ENCODE measurements at places on chromosomes 1 and 21.
A peak's percentile ranks its signal among the peaks of the same experiment; 100 is the strongest.

DNA sequence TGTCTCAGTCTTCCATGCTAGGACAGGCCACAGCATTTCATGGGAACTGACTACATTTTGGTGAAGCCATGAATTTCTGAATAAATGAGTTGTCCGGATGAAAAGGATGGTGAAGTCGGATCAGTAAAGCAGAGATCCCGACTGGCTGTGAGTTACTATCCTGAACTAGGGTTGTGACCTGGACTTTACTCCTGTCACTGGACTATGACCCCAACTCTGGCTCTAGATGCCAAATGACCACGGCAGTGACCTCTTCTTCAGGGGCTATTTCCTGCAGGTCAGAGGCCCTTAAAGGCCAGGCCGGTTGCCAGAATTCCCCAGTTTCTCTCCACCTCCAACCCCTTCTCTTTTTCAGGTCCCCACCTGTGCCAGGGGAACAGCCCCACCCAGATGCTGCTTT lies 1.7 kb upstream of the NECTIN4 start:
- no peak for DNase-seq

- no peak for DNase-seq
These were observed 37.2 kb downstream of the ETNK2 start for GRCh38 chr1:204114606-204115005.

DNA sequence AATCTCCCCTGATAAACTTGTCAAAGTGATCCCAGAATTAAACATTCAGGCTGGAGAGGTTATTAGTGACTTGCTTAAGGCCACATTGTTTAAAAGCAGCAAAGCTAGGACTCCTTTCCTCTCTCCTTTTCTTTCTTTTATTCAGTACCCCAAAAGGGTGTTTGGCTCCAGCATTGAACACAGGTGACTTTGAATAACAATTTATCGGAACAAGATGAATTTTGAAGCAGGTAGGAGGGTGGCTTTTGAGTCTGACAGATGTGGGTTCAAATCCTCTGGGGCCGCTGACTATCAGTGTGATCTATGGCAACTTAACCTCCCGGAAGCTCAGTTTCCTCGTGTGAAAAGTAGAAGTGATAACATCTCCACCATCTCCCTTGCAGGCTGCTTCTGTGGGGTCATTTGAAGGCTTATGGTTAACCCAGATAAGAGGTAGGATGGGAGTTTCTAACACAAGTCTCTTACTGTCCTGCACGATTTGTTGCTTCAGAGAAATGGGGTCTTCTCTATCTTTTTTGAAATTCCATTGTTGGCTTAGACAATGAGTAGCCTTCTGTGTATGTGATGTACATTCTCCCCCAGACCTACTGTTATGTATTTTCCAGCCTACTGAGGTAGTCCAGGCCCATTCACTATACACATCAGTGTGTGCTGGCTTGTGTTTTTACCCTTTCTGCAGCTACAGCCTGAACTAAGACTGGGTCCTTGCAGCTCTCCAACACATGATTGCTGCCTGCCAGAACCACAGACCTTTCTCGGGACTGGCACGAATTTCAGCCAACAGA lies 29.0 kb downstream of the JUN start:
- peak; percentile 87 for DNase-seq

DNA sequence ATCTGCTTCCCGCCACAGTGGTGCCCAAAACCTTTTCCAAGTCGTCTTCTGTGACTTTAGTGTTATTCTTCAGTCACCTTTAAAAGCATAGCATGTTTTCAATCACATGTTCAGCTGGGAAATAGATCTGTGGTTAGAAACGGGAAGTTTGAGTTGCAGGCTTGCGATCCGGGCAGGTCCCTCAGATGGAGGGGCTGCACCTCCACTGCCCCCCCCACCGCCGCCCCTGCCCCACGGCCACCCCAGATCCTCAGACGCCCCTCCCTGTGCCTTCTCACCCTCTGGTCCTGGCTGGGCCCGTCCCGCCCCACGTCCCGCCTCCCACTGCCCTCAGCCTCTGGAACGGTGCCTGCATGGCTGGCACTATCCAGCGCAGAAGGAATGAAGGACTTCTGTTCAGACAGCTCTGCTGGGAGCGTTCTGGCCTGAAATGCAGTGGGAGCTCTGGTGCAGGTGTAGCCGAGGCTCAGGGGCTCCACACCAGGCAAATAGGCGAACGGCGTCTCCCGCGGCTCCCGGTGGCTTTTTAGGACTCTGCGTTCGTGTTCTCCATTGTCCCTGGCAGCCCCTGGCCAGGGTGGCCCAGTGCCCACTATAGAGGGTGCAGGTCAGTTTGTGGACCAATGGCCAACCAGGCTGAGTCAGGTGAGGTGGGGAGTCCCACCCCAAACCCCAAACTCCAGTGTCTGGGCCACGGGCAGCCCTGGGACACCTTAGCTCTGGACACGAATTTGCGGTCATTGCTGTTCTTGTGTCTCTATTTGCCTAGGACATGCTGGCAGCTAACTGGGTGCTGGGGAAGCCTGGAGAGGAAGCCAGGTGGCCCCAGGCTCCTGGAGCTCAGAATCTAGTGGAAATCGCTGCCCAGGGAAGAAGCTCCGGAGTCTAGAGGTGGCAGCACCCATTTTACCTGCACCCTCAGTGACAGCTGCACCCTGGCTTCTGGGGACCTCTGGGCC lies 67.1 kb downstream of the FAAP20 start:
- DNase-seq, result no peak

DNA sequence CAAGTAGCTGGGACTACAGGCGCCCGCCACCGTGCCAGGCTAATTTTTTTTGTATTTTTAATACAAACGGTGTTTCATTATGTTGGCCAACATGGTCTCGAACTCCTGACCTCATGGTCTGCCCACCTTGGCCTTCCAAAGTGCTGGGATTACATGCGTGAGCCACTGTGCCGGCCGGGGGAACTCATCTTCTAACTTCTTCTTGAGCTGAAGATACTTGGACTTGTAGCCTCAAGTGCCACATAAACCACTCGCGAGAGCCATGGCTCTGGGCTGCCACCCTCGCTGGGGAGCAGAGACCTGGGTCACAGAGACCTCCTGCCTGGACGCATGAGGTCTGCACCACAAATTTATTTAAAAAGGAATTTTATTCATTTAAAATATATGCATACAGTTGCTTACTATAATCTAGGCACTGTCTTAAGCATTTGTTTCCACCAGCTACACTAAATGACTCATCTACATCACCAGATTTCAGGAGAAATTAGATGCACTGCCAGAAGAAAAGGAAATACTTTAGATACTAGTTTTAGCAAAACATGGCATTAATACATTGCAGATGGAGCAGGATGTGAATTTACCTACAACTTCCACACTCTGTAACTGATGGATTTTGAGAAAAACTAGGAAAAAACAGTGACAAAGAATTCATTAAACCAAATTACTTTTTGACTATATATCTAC lies 29.9 kb upstream of the PUM1 start:
- no peak for DNase-seq

- no peak for DNase-seq
These were observed 119.0 kb upstream of the PPP2R5A start for GRCh38 chr1:212166244-212166643.

DNA sequence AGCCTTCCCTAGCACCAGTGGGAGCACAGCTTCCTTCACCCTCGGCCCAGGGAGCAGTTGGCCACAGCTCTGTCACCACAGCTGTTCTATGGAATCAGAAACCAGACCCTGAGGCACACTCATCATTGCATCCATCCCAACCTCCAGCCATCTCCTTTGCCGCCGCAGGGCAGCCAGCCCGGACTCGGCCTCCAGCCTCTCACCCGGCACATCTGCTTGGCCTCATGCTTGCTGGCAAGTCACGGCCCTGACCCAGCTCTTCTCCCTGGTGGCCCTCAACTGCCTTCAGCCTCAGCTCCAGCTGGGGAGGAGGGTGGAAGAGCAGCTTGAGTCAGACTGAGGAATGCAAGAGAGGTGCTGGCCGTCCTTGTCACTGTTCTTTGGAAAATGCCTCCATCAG lies 59.8 kb downstream of the TOR1AIP2 start:
- DNase-seq, result no peak

DNA sequence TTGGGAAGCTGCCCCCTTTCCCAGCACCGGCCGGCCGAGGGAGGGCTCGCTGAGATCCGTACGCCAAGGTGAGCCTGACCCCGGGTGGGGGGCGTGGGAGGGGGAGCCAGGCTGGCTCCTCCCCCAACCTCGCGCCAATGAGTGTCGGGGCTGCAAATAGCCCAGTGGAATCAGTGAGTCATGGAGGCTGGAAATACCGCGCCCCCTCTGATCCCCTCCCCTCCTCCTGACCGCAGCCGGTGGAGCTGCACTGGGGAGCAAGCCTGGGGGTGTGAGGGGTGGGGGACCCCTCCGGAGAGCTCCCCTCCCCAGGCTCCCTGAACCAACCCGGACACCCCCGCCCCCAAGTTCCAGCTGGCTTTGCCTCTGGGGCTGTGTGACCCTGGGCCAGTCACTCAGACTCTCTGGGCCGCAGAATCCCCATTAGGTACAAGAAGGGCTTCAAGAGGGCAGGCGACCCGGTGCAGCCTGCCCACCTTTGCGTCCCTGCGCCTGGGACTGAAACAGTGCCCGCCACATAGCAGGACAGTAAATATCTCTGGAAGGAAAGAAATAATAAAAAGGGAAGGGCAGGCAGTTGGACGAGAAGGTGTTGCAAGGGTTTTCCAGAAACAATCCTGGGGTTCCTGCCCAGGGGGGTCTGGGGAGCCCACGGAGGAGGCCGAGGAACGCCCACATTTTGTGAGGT lies 4.5 kb downstream of the HSPB7 start:
- DNase-seq, result no peak

DNA sequence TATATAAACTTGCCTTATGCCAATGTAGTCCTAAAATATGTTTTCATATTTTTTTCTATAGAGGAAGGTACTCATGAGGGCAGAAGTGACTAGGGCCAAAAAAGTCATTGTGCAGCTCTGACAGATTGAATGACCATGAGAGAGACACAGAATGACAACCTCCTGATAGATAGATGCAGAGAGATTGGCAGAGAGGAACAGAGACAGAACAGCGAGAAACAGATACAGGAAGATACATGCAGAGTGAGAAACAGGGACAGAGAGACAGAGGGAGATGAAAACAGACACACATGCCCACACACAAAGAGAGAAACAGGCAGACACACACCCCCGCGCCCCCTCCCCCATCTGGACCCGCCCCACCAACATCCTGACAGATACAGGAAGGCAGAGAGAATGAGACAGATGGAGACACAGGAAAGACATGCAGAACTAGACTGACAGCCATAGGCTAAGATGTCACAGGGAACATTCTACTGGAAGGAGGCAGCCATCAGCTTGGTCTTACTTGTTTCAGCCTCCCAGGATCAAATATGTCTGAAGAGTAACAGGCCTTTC lies 211.1 kb downstream of the ST6GALNAC3 start:
- DNase-seq, result no peak

GRCh38 chr1:13560541-13560940 lies 23.1 kb upstream of the PDPN start:
- DNase-seq, result no peak

DNA sequence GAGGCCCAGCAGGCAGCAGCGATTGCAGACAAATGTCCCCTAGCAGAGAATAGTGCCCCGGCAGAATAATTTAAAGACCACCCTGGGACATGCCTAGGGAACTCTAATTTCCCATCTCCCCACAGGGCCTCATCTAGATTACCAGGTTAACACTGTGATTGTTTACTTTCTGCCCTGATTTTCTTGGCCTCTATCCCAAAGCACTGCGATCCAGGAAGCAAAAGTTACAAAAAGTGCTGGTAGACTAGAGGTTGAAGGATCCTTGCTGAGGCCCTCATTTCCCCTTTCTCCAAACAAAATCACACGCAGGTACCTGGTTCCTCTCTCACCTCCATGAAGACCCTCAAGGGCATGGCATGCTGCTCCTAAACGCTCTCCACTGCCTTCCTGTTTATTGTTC lies 229.7 kb downstream of the C1orf94 start:
- DNase-seq, result no peak

- DNase-seq, result no peak
These were observed 85.6 kb downstream of the FAM78B start for GRCh38 chr1:166080967-166081870.

GRCh38 chr1:110258734-110259133 lies 48.6 kb downstream of the KCNC4 start:
- no peak for DNase-seq

DNA sequence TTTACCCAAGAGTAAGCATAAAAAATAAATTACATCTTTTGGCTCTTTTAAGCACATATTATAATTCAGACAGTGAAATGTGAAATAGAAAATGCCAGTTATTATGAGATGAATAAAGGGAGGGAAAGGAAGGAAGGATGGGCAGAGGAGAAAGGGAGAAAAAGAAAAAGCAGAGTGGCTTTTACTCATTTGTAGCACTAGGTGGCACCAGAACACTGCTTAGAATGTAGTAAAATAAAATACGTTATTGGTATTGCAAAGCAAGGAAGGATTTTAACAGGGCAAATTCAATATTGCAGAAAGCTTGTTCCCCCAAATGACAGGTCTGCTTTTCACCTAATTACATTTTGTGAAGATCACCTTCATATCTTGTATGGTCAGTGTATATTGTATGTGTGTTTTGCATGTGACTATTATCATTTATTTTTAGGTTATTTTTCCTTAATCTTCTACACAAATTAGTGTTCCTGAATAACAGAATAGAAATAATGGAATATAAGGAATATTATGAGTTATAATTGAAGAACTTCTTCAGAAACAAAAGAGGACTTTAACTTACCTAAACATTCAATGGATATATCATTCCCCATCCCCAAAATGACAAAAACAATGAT lies 9.1 kb upstream of the PCNX2 start:
- DNase-seq, result no peak

- DNase-seq, result no peak
These were observed 18.8 kb downstream of the RNF115 start for GRCh38 chr1:145805057-145805456.

GRCh38 chr1:150661156-150661555 lies 31.7 kb upstream of the ENSA start:
- DNase-seq, result no peak

DNA sequence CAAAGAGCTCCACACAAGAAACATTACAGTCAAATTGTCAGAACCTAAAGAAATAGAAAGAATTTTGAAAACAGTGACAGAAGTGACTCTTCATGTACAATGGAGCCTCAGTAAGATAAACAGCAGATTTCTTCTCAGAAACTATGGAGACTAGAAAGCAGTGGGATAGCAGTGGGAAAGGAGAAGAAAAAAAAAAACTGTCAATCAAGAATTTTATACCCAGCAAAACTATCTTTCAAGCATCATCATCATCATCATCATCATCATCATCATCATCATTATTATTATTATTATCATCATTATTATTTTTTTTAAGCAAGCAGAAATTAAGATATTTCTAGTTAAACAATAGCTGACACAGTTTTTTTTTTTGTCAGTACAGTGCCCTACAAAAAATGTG lies 24.2 kb downstream of the CEP170 start:
- DNase-seq, result no peak

DNA sequence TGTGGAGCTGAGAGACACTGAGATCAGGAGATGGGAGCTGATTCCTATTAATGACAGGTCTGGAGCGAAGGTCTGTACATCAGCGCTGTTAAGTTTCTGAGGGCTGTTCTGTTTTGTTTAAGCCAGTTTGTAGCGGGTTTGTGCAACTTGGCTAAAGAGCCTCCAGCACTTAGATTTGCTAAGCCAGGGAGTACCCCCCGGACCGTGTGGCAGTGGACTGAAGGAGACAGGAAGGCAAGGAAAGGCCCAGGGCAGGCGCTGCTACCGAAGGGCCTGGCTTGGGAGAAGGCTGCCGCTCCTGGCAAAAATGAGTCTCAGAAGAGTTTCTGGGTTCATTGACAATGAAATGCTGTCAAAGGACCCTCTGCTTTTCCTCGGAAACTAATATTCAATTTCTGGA lies 139.3 kb upstream of the ZNF644 start:
- DNase-seq, result no peak

GRCh38 chr1:224579526-224579925 lies 36.6 kb upstream of the CNIH3 start:
- DNase-seq, result no peak

Data from T-helper 2 cell (primary cell).